ENCODE measurements at places on chromosomes 13 and 19. TPM values are rescaled to one million over a fixed set of nuclear protein-coding genes. Genes with fewer than 3 reads are reported as not detected.

GRCh38 chr19:33818411-33818810 lies 21.7 kb downstream of the KCTD15 start:
- no peak for DNase-seq

- DNase-seq = no peak
These were observed 11.3 kb downstream of the DDX39A start for GRCh38 chr19:14407605-14408484.

- DNase-seq = no peak
These were observed 7.5 kb downstream of the DYRK1B start for GRCh38 chr19:39826311-39826945.

DNA sequence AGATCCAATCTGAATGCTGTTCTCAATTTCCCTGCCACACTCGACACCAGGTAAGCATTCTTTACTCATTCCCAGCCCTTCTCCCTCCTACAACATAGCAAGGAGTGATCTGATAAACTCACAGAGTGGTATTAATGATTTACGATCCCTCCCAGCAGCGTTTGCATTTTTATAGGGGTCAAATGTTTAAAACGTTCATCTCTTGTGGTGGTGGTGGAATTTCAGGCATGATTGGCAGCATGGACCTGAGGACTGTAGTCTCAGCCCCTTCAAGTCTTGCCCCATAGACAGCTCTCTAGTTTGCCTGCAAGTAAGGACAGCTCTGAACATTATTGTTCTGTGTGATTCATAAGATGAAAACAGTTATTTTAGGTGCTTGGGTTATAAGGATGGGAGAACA lies 565.7 kb downstream of the EFNB2 start:
- DNase-seq = no peak

THSD1 gene
- 13.3 TPM for total RNA-seq

ERICH6B gene
- total RNA-seq = not detected

CEACAM8 gene
- not detected for total RNA-seq

PSG3 gene
- total RNA-seq = not detected

RNF225 gene
- total RNA-seq = 0.98 TPM

Data from MCF 10A (cell line).